Effector memory CD8-positive, alpha-beta T cell (primary cell): ENCODE measurements at places on chromosomes 6 and 20.

DNA sequence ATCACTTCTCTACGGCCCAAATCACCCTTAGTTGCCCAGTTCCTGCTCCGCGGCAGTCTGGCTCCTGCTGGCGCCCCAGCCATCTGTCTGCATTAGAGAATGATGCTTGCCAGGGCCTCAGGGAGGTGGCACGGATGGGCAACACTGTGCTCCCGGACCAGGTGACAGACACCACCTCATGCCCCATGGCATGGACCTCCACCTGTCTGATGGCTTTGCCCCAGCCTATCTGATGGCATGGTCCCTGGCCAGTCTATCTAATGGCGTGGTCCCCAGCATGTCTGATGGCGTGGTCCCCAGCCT, 18.8 kb upstream of the MRGBP start:
- H3K27me3 ChIP-seq, result no peaks in the 10 kb centered on the region
- peak overlapping the region; percentile 97 for H3K27ac ChIP-seq
- no peaks in the 10 kb centered on the region for H3K36me3 ChIP-seq
- peak overlapping the region; percentile 72 for H3K4me3 ChIP-seq
- peaks cover 21% of the 10 kb centered on the region for H3K4me1 ChIP-seq

GRCh38 chr6:95286874-95287273, 290.5 kb upstream of the MANEA start:
- no peaks in the 10 kb centered on the region for H3K4me1 ChIP-seq
- DNase-seq, result no peak
- H3K27ac ChIP-seq, result no peak overlapping the region
- no peaks in the 10 kb centered on the region for H3K27me3 ChIP-seq
- no peaks in the 10 kb centered on the region for H3K36me3 ChIP-seq

GRCh38 chr20:5267092-5267491, 49.7 kb downstream of the PROKR2 start:
- H3K4me3 ChIP-seq, result peak overlapping the region; percentile 67
- peak overlapping the region; percentile 86 for H3K27ac ChIP-seq
- no peaks in the 10 kb centered on the region for H3K36me3 ChIP-seq
- H3K27me3 ChIP-seq, result no peaks in the 10 kb centered on the region

- peaks cover 20% of the 10 kb centered on the region for H3K36me3 ChIP-seq
- DNase-seq, result peak; percentile 52
- H3K4me3 ChIP-seq, result peak within 1 kb of the TSS; percentile 92
Observed at GRCh38 chr6:143060806-143061596, at the start of gene AIG1. TSS of gene AIG1 (plus strand) at chr6:143060889. CDS start at chr6:143060926, 37 bp downstream.

DNA sequence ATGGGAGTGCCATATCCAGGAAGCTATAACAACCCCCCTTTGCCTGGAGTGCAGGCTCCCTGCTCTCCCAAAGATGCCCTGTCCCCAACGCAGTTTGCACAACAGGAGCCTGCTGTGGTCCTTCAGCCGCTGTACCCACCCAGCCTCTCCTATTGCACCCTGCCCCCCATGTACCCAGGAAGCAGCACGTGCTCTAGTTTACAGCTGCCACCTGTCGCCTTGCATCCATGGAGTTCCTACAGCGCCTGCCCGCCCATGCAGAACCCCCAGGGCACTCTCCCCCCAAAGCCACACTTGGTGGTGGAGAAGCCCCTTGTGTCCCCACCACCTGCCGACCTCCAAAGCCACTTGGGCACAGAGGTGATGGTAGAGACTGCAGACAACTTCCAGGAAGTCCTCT, 56.7 kb upstream of the TMEM181 start:
- H3K27me3 ChIP-seq, result no peaks in the 10 kb centered on the region
- no peak overlapping the region for H3K27ac ChIP-seq
- peaks cover 18% of the 10 kb centered on the region for H3K36me3 ChIP-seq
- H3K4me1 ChIP-seq, result no peaks in the 10 kb centered on the region

DNA sequence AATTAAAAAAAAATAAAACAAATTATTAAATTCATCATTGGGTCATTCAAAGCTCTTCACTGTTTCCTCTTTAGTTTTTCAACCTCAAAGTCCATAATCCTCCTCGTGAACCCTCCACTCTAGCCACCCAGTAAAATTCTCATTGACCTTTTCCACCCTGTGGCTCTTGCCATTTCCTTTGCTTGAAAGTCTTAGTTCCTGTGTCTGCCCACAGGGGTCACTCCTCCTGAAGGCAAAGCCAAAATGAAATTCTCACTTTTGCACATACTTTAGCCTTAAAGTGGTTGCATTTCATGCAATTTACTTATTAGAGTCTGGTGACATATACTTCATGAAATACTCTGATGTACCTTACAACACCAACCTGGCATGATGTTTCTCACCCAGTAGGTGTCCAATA, 263.7 kb downstream of the BMP2 start:
- no peaks in the 10 kb centered on the region for H3K27me3 ChIP-seq
- DNase-seq, result no peak

DNA sequence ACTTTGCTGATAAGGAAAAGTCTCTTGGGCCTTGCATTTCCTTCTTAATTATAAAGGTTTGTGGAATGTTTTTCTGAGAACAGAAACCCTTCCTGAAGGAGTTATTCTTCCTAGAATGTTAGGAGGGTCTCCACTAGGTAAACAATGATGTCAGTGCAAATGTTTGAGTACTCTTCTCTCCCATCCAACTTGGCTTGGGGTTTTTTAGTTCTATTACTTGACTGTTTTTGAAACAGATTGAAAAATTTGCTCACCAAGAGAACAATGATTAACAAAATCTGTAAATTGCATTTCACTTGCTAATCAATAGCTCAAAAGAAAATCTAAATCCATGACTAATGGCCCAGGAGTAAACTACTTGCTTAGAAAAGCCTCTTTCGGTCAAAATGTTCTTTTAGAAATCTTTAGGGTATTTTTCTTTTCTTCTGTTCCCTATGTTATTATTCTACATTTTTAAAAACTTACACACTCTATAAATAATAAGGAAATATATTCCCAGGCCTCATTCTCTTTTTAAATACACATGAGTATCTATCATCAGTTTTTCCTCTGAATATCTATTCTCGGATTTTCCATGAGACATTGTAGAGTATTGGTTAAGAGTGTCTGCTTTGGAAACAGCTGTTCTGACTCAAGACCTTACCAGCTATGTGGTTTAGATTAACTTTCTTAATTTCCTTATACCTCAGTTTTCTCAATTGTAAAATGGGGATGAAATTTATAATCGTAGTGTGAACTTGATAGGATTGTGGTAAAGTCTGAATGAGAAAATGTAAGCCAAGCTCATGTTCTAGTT, 234.2 kb upstream of the CITED2 start:
- no peak overlapping the region for H3K4me3 ChIP-seq
- H3K27ac ChIP-seq, result no peak overlapping the region
- H3K4me1 ChIP-seq, result no peaks in the 10 kb centered on the region
- peaks cover 4% of the 10 kb centered on the region for H3K27me3 ChIP-seq

- peaks cover 6% of the 10 kb centered on the region for H3K27me3 ChIP-seq
- peaks cover 12% of the 10 kb centered on the region for H3K4me1 ChIP-seq
- H3K4me3 ChIP-seq, result no peak overlapping the region
Observed at GRCh38 chr6:15017261-15017660, 228.6 kb upstream of the JARID2 start.

DNA sequence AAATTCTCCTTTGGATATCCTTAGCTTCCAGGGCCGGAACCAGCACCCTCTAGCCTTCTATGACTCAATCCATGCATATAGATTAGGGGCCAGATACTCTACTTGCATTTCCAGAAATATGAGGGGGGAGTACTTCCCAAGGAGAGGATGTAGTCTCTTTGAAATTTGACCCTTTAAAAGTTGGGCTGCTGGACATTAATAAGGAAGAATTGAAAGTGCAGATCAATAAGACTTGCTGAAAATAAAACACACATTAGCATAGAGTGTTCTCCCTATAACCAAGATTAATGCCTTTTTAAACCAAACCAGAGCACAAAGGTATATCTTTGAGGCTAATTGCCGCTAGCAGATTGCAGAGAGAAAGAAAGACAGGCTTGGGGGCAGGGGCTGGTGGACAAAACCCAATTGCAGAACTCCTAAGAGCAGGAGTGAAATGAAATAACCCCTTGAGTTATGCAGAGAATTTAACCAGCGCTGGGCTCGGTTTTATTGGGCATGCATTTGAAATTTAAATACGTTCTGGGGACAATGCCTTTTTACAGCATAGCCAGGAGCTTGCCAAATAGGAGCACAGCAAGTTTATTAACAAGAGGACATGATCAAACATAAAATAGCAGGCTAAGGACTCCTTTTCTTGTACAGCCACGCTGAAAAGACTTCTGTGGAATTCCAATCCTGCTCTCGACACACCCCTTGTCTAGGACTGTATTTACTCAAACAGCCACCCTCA, 108.2 kb upstream of the SALL4 start:
- no peaks in the 10 kb centered on the region for H3K36me3 ChIP-seq
- DNase-seq, result no peak
- no peak overlapping the region for H3K27ac ChIP-seq
- H3K4me3 ChIP-seq, result no peak overlapping the region
- H3K4me1 ChIP-seq, result no peaks in the 10 kb centered on the region

- H3K4me3 ChIP-seq, result no peak overlapping the region
- peak overlapping the region; percentile 6 for H3K27ac ChIP-seq
- H3K36me3 ChIP-seq, result no peaks in the 10 kb centered on the region
- H3K27me3 ChIP-seq, result no peaks in the 10 kb centered on the region
Observed at GRCh38 chr6:155050311-155050710, 55.2 kb downstream of the TIAM2 start.

- no peaks in the 10 kb centered on the region for H3K36me3 ChIP-seq
- H3K4me1 ChIP-seq, result no peaks in the 10 kb centered on the region
- no peak overlapping the region for H3K4me3 ChIP-seq
- no peak for DNase-seq
Observed at GRCh38 chr6:12208190-12208589, 82.0 kb upstream of the EDN1 start.

GRCh38 chr6:70111737-70112136, 191.1 kb downstream of the COL9A1 start:
- no peak overlapping the region for H3K27ac ChIP-seq
- H3K4me1 ChIP-seq, result no peaks in the 10 kb centered on the region
- H3K36me3 ChIP-seq, result no peaks in the 10 kb centered on the region
- no peak overlapping the region for H3K4me3 ChIP-seq

DNA sequence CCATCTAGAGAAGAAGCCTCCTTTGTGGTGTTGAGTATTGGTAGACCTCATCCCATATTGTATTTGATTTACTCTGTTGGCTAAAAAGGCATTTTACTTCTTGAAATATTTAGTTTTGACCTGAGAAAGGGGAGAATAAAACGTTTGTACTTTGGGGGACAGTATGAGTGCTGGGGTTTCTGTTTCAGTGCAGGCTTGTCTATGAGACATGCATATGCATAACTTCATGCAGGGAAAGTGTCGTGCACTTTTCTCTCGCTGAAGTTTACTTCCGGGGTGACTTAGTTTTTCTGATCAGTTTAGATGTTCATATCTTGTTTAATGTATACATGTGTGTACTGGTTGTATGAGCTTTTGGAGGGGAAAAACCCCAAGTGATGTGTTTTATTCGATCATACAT, 59.5 kb downstream of the UTRN start:
- H3K27ac ChIP-seq, result peak overlapping the region; percentile 94
- peak overlapping the region; percentile 96 for H3K4me3 ChIP-seq
- peak; percentile 30 for DNase-seq
- H3K27me3 ChIP-seq, result no peaks in the 10 kb centered on the region
- peaks cover 21% of the 10 kb centered on the region for H3K36me3 ChIP-seq

DNA sequence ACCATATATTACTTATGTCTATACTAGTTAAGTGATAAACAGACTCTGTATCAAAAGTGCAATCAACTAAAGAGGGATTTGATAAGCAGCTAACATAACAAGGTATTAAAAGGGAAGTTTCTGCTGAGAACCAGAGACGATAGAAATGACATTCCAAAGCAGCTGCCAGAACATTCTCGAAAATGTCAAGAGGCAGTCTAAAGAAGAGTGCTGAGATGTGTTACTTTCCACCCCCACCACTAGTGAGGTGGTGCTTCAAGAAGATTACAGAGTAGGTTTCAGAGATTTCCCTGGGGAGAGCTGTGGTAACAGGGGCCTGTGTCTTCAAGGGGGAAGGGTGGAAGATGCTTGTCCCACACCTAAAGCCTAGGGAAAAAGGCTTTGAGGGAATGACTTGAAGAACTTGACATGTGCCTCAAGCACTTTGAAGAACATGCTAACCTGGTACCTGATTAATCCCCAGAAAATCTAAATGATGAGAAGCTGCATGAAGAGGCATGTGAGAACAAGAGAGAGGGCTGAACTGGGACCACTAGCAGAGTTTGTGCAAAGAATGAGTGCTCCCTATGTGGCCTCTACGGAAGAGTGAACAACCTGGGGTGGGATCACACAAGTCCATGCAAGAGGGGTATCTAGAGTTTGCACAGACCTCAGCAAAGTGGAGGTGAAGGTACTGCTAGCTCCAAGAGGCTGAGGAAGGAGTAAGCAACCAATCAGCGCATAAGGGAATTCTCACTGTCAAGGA, 5.0 kb downstream of the FAM184A start:
- H3K4me3 ChIP-seq, result no peak overlapping the region
- no peaks in the 10 kb centered on the region for H3K36me3 ChIP-seq
- H3K27ac ChIP-seq, result no peak overlapping the region
- H3K4me1 ChIP-seq, result peaks cover 22% of the 10 kb centered on the region
- no peak for DNase-seq
- H3K27me3 ChIP-seq, result no peaks in the 10 kb centered on the region

- H3K27me3 ChIP-seq, result peaks cover 8% of the 10 kb centered on the region
- H3K4me1 ChIP-seq, result no peaks in the 10 kb centered on the region
- no peak for DNase-seq
- H3K4me3 ChIP-seq, result no peak overlapping the region
- no peaks in the 10 kb centered on the region for H3K36me3 ChIP-seq
- H3K27ac ChIP-seq, result no peak overlapping the region
Observed at GRCh38 chr6:112457886-112458285, 110.8 kb downstream of the RFPL4B start.

DNA sequence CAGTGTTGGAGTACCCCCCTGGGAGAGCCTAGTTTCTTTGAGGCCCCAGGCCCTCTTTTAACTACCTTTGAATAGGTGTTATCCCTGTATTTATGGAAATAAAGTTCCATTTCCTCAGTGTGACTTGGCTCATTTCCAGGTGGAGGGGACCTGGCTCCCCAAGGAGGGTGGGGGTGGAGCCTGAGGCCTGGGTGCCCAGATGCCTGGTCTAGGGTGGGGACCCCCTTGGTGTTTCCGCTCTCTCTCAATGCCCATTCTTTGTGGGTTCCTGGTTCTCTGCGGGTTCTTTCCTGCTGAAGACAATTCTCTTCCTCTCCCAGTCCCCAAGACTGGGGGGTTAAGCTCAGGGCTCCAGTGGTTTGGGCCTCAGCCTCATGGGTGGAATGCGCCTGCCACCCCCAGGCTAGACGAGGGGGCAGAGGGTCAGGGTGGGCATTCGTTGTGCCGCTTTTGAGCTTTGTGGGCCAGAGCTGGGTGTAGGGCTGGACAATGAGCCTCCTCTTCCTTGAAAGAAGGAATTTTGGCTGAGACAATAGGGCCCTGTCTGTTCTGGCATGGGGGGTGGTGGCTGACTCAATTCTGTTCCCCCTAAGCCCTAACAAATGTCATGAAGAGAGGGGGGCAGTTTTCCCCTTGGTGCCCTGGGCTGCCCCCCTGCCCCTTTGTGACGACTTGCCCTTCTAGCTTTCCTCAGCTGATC, 686 bp upstream of the EGFL8 start:
- no peak overlapping the region for H3K4me3 ChIP-seq
- H3K4me1 ChIP-seq, result peaks cover 6% of the 10 kb centered on the region
- no peak overlapping the region for H3K27ac ChIP-seq
